ENCODE measurements at places on chromosomes 7 and 10.

DNA sequence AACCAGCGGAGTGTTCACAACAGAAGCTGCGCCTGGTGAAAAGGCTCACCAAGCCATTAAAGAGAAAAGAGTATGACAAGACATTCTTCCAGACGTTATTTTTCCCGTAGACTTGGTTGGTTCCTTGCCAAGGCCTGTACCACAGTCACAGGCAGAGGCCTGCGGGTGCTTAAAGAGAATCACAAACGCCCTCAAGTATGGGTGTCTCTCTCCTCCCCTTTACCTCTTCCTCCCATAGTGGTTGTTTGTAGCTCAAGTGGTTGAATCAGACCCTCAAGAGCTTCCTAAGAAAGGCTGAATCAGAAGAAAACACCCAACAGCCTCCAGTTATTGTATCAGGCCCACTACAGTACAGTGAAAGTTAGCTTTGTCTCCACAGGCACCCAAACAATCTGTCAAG, 169.0 kb downstream of the CREB5 start:
- DNase-seq = no peak

DNA sequence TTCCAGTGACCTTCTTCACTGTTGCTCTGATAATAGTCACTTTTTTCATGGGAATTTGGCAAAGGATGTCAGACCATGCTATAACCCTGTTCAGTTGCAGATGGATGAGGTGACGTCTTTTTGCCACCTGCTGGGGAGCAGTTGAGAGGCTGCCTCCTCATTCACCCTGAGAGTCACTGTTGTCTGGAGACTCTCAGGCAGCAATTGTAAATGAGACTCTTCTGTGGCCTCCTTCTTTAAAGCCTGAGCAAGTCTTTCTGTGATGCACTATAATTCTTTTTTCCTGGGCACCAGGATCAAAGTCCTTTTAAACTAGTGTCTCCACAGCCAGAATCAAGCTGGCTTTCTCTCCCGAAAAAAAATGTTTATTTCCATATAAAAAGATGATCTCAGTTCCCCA, 345.1 kb downstream of the ARL4A start:
- no peak for DNase-seq

DNA sequence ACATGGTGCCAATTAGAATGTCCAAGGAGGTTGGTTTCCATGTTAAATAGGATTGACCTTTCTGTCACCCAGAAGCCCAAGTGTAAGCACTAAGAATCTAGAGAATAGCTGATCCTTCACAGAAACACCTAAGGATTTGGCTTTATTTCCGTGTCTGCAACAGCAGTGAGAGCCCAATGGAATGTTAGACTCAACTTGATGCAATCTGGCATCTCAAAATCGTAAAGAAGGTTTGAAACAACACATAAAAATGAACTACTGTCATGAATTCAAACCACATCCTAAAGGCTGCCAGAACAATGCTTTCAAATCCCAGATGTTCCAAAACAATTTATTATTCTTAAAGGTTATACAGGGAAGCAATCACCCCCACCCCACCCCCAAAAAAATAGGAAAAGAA, 18.6 kb downstream of the PPP1R3C start:
- DNase-seq = no peak

DNA sequence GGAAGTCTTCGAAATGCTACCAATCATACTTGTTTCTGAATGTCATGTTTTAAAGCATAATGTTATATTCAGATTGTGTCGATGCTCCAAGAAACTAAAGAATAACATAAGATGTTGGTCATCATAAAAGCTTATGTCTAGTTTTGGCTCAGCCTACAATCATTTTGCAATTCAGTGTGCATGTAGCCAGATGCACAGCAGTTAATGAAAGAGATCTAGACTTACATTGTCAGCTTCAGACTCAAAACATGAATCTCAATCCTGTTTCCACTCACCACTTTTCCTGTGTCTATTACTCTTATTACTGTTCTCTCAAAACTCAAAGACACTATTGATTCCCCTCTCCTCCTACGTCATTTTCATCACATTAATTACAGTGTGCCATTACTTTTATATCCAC, 21.4 kb downstream of the TMEM196 start:
- no peak for DNase-seq

- DNase-seq = no peak
These were observed 562.7 kb downstream of the PTPRN2 start for GRCh38 chr7:158024881-158025280.

DNA sequence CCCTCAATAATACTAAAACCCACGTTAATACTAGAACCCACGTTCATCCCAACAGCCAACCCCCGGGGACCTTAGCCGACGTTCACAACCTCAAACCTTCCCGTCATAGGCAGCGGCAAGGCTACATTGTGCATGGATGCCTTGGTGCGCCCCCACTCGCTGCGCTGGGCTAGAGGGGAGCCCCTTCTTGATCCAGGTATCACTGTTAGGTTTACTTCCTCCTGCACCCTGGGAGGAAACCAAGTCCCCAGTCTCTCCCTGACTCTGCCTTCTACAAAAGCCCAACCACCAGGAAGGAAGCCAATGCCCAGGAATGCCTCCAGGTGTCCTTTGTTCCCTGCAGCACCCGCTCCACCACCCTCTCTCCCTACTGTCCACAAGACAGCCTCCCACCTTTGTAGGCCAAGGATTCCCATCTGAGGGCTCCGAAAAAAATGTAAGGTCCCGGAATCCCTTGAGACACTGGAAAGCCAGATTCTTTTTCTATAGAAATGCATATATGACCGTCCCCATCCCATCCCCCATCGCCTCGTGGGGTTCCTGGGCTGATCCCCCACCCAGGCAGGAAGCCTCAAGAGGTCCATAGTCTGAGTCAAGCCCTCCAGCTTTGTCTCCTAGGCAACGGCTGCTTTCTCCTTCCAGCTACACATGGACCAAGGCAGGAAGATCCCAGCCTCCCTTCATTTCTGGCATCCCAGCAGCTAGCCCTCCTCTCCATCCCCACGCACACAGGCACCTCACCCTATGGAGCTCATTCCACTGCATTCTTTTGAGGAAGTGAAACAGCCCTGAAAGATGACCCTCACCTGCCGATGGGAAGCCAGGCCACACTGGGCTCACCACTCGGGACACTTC, 25.2 kb downstream of the CTBP2 start:
- no peak for DNase-seq

- DNase-seq = no peak
These were observed 1.5 kb downstream of the ABCB4 start for GRCh38 chr7:87473986-87474385.

GRCh38 chr7:148854983-148855382, 29.1 kb downstream of the EZH2 start:
- no peak for DNase-seq

DNA sequence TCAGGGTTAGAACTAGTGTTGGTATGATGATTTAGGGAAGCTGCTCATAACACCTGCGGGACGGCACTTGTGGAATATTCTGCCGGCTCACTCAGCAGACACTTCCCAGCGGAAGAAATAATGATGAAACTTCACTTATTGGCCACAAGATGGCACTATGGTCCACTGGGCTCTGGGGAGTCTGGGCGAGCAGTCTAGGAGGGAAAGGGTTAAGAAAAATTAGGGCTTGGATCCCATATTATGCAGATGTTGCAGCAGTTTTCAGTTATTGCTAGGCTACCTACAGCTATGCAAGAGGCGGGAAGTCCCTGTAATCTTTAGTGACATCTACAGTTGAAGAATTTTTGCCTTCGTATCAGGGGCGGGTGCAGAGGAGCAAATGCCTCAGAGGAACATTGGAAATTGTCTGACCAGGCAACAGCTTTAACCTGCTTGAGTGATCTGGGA, 238.7 kb upstream of the PRSS58 start:
- DNase-seq = peak; percentile 34

DNA sequence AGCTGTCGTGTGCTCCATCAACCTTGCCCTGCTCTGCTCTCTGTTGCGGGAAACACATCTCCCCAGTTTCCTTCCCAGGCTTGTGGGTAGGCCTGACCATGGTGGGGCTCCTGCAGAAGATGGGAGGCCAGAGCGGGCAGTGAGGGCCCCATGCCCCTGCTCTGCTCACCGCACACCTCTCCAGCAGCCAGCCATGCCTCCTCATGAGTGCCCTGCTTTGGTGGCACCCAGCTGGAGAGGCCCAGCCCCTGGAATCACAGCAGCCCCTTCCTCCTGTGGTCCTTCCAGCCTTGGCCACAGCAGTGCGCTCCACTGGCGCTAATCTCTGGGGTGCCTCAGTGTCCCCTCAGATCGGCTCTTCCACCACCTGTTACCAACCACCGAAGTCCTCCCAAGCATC, 4.2 kb upstream of the OPN4 start:
- DNase-seq = no peak

DNA sequence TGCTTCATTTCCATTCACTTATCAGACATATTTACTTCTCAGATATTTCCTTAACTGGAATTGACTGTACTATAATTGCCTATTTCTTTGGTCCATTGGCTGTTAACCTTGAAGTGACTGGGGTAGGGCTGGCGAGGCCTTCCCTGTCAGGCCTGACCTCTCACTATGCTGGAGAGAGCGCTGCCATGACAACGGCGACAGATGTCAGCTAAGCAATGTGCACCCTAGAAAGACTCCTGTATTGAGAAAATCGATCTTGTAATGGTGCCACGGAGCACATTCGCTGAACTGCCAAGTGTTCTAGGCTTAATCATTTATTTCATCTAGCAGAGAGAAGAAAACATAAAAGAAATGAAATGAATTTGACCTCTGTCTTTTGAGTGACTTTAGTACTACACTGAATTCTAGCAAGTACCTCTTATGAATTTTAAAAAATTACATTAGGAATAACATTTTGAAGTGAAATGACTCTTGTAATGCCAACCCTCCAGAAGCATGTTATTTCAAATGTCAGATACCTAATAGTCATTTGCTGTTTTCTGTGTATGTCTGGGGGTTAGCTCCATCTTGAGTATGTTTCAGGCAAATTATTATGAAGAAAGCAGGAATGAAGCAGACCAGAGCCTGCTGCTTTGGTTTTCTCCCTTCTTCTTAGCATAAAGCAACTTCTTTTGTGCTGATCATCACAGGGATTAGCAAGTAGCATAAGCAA, 148.0 kb downstream of the SNX10 start:
- no peak for DNase-seq

GRCh38 chr10:103706047-103706446, 149.3 kb downstream of the SH3PXD2A start:
- no peak for DNase-seq

DNA sequence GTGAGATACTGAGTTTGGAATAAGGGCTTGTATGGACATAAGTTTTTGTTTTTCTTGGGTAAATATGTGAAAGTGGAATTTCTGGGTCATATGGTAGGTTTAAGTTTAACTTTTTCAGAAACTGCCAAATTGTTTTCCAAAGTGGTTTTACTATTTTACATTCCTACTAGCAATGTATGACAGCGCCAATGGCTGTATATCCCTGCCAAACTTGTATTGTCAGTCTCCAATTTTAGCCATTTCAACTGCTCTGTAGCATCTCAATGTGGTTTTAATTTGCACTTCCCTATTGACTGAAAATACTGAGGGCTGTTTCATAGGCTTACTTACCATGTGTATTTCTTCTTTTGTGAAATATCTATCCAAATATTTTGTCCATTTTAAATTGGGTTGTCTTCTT, 90.5 kb upstream of the ZNF32 start:
- DNase-seq = no peak

DNA sequence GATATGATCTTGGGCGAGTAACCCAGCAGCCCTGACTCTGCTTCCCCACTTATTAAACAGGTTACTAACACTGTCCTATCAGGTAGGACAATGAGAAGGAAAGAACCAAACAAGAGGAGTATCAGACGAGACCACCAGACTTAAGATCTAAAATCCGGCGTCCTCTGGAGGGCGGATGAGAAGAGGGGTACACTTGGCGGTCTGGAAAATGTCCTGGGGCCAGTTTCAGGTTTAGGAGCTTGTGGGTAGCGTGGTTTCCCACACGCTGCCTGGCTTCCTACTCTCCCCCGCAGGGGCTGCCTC, 635 bp downstream of the ZNF32 start:
- no peak for DNase-seq

DNA sequence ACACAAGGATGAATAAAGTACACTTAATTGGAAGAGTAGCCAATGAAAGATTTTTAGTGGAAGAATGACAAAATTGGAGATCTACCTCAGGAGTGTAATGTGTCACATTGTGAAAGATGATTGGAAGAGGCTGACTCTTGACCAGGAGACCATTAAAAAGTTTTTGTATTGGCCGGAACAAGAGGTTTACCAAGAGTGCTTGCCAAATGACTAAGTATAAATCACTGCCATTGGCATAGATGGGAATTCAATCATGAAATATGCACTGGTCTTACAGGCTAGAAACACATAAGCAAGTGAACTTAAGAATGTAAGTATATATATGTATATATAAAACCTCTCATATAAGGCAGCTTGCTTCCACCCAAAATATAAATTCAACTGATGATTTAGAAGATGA, 58.7 kb upstream of the TFEC start:
- DNase-seq = no peak

DNA sequence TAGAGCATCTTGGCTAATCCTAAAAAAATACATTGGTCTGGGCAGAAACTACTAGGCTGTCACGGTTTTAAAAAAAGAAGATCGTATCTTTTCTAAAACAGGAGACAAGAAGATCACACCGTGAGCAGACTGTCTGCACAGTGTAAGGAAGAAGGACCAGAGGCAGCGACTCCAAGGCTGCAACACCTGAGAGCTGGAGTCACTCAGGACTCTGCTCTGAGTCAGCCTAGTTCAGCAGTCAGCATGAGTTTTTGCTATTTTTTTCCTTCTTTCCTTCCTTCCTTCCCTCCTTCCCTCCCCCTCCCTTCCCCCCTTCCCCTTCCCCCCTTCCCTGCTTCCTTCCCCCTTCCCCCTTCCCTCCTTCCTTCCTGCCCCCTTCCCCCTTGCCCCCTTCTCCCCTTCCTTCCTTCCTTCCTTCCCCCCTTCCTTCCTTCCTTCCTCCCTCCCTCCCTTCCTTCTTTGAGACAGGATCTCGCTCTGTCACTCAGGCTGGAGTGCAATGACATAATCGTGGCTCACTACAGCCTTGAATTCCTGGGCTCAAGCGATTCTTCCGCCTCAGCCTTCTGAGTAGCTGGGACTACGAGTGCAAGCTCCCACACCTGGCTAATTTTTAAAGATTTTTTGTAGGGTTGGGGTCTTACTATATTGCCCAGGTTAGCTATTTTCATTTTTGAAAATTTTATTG, 24.4 kb downstream of the BAG3 start:
- no peak for DNase-seq

GRCh38 chr7:147980826-147981813, 609.4 kb upstream of the C7orf33 start:
- DNase-seq = no peak

GRCh38 chr7:104153287-104153686, 54.5 kb downstream of the ORC5 start:
- no peak for DNase-seq

DNA sequence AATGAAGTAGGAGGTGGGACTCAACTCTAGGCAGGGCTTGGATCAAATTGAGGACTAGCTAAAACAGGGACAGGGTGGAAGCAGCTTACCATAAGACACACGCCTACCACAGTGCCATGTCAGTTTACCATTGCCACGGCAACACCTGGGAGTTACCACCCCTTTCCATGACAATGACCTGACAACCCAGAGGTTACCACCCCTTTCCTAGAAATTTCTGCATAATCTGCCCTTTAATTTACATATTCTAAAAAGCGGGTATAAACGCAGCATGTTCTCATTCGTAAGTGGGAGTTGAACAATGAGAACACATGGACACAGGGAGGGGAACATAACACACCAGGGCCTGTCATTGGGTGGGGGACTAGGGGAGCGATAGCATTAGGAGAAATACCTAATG, 72.7 kb downstream of the GCC1 start:
- DNase-seq = no peak

- no peak for DNase-seq
These were observed 70.4 kb upstream of the NFE2L3 start for GRCh38 chr7:26081638-26082037.

GRCh38 chr10:78952686-78953085, 116.1 kb upstream of the ZMIZ1 start:
- DNase-seq = no peak

GRCh38 chr10:13404791-13405190, 56.7 kb upstream of the SEPHS1 start:
- no peak for DNase-seq

Measured in CD4-positive, alpha-beta T cell treated with Interleukin-6 at 100 ng/mL for 8 hours (primary cell).